Body of pancreas (tissue), 4 donors: ENCODE measurements at places on chromosomes 13 and 19. TPM values are rescaled to one million over a fixed set of nuclear protein-coding genes. Genes with fewer than 3 reads are reported as not detected.

- no peak for DNase-seq
Observed at GRCh38 chr13:113802090-113802531, 43.1 kb downstream of the TMEM255B start.

GRCh38 chr19:55297267-55297666, 13.5 kb downstream of the BRSK1 start:
- DNase-seq, result no peak

- DNase-seq, result no peak
Observed at GRCh38 chr13:65468628-65469027, 1761.5 kb downstream of the PCDH9 start.

KLF1 gene
- not detected for total RNA-seq

DNA sequence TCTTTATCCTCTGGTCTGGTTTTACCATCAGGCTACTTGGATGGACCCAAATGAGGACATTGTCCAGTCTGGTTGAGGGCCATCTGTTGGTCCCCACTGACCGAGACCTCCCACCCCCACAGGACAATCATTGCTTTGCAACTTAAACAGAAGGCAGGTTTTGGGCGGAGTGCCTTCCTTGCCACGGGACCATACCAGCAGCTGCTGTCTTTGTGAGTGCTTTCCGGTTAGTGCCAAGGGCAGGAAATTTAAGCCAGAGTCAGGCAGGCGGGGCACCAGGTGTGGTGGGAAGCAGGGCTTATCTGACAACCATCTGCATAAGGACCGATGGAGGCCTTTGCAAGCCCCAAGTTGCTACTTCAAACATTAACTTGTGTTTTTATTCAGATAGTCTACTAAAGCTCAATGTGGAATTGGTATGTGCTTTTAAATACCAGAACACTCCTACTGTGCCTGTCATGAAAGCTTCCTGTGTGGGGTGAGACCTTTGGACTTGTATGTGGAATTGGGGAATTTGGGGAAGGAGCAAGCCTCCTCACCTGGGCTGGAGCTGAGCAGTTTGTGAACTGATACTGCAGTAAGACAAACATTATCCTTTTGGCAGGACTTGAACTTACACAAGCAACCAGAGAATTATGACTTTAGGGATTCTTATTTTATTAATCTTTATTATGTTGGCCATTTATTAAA, 39.3 kb upstream of the UBE2L5 start:
- DNase-seq, result no peak

GRCh38 chr13:100254002-100254401, 165.1 kb downstream of the PCCA start:
- no peak for DNase-seq

LPAR2 gene
- total RNA-seq, result 14.3 TPM
